ENCODE measurements at places on chromosomes 4 and X. TPM values are rescaled to one million over a fixed set of nuclear protein-coding genes. Genes with fewer than 3 reads are reported as not detected.

DNA sequence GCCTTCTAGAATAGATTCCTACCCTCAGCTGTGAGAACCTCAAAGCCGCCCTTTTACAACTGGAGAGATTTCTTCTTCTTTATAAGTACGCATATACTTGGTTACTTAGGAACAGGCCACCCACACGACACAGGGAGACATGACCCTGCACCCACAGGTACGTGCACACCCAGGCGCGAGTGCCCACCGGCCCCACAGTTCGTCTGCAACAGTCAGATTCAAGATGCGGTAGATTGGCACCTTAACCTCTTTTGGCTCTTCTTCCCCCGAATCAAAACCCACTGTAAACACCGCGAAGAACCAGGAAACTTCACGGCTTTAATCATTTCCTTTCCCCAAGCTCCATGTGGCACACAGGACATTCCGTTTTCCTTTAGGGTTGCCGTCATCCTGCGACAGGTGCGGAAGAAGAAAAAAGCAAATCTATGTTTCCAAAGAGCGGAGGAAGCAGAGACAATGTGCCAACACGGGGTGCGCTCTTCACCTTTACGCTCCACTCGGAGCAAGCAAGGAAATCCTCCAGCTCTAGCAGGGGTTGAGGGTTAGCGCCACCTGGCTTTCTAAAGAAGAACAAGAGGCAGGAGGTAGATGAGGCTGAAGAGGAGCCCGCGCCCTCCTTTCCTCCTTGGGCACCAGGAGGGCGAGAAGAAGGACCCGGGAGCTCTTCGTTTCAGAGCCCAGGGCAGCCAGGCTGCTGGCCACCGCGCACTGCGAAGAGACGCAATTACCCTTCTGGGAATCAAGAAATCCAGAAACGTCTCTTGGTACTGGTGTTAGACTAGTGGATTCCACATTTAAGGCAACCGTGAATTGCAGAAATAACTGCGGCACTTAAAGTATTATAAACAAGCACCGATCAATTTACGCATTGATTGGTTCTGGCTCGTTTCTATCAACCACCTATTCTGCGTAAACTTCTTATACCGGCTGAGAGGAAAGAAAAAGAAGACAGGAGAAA, 35.7 kb downstream of the HAND2 start:
- H3K4me3 ChIP-seq: peak overlapping the region; percentile 22
- no peaks in the 10 kb centered on the region for H3K36me3 ChIP-seq
- H3K4me1 ChIP-seq: peaks cover 8% of the 10 kb centered on the region
- no peak overlapping the region for H3K27ac ChIP-seq
- H3K27me3 ChIP-seq: peaks cover 52% of the 10 kb centered on the region

- no peak overlapping the region for H3K27ac ChIP-seq
- no peak overlapping the region for H3K4me3 ChIP-seq
- no peak for DNase-seq
- no peaks in the 10 kb centered on the region for H3K27me3 ChIP-seq
- no peaks in the 10 kb centered on the region for H3K36me3 ChIP-seq
Observed at GRCh38 chrX:150255441-150256296, 107.4 kb upstream of the MAMLD1 start.

ARR3 gene
- not detected for total RNA-seq

DNA sequence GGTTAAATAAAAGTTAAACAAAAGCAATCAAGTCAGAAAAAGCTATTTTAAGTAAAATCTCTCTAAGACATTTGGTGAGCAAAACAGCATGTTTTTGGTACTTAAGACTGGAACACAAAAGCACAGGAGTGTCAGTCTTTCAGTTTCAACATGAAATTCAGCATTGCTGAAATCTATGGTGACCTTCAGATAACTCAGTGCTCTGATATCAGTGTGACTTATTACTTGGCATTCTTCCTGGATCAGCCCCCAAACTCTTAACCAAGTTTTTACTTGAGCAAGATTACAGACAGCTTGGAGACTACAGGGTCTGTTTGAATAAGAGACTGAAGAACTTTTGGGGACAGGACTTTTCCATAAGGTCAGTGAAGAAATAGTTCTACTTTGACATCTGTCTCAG, 437.2 kb downstream of the RAPGEF2 start:
- no peaks in the 10 kb centered on the region for H3K4me1 ChIP-seq
- H3K4me3 ChIP-seq: no peak overlapping the region
- no peak for DNase-seq
- H3K27ac ChIP-seq: no peak overlapping the region
- no peaks in the 10 kb centered on the region for H3K36me3 ChIP-seq

GRCh38 chr4:37896206-37896860, 5.4 kb downstream of the TBC1D1 start:
- no peaks in the 10 kb centered on the region for H3K4me1 ChIP-seq
- peaks cover 3% of the 10 kb centered on the region for H3K27me3 ChIP-seq
- no peak for DNase-seq
- no peak overlapping the region for H3K4me3 ChIP-seq
- H3K27ac ChIP-seq: no peak overlapping the region

RENBP gene
- 10.4 TPM for total RNA-seq

DNA sequence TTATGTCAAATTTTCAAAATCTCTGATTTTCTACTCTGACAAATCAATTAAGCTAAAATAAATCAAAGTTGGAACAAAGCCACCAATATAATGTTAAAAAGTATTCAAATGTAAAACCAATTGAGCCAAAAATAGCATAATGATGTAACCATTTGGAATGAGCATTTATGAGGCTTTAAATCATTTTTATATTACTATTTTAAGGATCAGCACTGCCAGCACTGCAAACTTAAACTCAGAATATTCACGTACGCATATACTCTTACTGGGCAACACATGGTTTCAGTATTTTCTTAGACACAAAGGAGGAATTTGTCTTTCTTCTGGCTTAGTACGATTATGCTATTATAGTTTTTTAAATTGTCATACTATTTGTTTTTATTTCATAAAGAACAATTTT, 52.2 kb downstream of the AFAP1 start:
- no peak for DNase-seq
- H3K27me3 ChIP-seq: no peaks in the 10 kb centered on the region
- H3K4me3 ChIP-seq: no peak overlapping the region
- H3K27ac ChIP-seq: no peak overlapping the region
- no peaks in the 10 kb centered on the region for H3K36me3 ChIP-seq

GRCh38 chrX:133812402-133812801, 173.0 kb downstream of the GPC3 start:
- DNase-seq: no peak
- no peaks in the 10 kb centered on the region for H3K4me1 ChIP-seq
- H3K27ac ChIP-seq: no peak overlapping the region
- H3K4me3 ChIP-seq: no peak overlapping the region
- peaks cover 5% of the 10 kb centered on the region for H3K27me3 ChIP-seq
- no peaks in the 10 kb centered on the region for H3K36me3 ChIP-seq

DNA sequence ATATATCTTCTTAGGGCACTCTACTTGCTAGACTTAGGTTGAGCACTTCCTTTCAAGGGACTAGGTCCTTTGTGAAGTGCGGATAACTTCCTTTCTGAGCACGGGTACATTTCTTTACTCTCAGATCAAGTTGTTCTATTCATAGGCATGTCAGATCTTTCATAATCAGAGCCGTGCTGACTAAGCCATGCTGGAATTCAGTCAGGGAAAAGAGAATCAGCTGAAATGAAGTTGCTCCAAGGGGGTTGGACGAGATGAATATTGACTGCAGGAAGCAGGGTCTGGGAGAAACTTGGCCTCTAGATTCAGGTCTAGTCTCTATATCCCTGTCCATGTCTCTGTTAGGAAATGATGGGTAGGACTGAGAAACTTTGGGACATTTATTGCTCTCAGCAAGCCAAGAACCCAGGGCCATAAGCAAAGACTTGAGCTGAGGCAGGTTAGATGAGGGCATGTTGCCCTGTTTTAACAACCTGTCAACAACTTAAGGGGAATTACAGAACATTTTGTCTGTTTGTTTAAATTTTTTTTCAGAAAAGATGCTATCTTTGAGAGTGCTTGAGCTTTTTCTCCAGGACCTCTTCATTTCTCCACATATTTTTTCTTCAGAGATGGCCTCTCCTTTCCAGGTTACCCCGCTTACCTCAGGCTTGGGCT, 28.3 kb downstream of the AREG start:
- no peak overlapping the region for H3K27ac ChIP-seq
- no peaks in the 10 kb centered on the region for H3K36me3 ChIP-seq

- DNase-seq: no peak
- H3K4me1 ChIP-seq: no peaks in the 10 kb centered on the region
- H3K4me3 ChIP-seq: no peak overlapping the region
- H3K27ac ChIP-seq: no peak overlapping the region
- no peaks in the 10 kb centered on the region for H3K27me3 ChIP-seq
Observed at GRCh38 chrX:1578511-1579173, 12.8 kb upstream of the AKAP17A start.

DNA sequence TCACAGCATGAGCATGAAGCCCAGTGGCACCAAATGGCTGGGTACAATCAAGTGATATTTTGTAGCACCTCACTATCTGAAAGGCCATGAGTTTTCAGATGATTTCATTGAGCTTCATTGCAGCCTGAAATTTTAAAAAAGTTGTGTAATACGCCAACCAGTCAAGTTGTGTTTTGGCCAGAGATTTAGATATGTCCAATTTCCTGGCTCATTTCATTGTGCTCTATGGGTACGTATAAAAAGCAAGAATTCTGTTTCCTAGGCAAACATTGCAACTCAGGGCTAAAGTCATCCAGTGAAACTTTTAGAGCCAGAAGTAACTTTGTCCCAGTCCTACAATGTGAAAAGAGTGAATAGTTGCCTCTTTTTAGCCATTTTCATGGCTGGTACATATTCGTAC, 212.5 kb downstream of the GC start:
- no peak for DNase-seq
- H3K4me1 ChIP-seq: no peaks in the 10 kb centered on the region
- H3K27me3 ChIP-seq: no peaks in the 10 kb centered on the region
- H3K4me3 ChIP-seq: no peak overlapping the region
- H3K36me3 ChIP-seq: no peaks in the 10 kb centered on the region

ABHD18 gene
- 13.7 TPM for total RNA-seq

- peaks cover 7% of the 10 kb centered on the region for H3K27me3 ChIP-seq
- no peak overlapping the region for H3K4me3 ChIP-seq
- H3K27ac ChIP-seq: no peak overlapping the region
- no peak for DNase-seq
- H3K36me3 ChIP-seq: no peaks in the 10 kb centered on the region
Observed at GRCh38 chrX:41499195-41499594, 52.1 kb downstream of the NYX start.

CABS1 gene
- total RNA-seq: not detected

GRCh38 chr4:11426731-11427120, 2.0 kb downstream of the HS3ST1 start:
- H3K27me3 ChIP-seq: peaks cover 15% of the 10 kb centered on the region
- peak overlapping the region; percentile 45 for H3K27ac ChIP-seq
- DNase-seq: no peak
- H3K4me3 ChIP-seq: peak overlapping the region; percentile 71

GRCh38 chrX:50719614-50720013, 94.4 kb downstream of the SHROOM4 start:
- no peaks in the 10 kb centered on the region for H3K36me3 ChIP-seq
- peaks cover 2% of the 10 kb centered on the region for H3K27me3 ChIP-seq
- H3K27ac ChIP-seq: no peak overlapping the region
- no peak overlapping the region for H3K4me3 ChIP-seq
- DNase-seq: no peak

PDE6B gene
- 16.8 TPM for total RNA-seq

DNA sequence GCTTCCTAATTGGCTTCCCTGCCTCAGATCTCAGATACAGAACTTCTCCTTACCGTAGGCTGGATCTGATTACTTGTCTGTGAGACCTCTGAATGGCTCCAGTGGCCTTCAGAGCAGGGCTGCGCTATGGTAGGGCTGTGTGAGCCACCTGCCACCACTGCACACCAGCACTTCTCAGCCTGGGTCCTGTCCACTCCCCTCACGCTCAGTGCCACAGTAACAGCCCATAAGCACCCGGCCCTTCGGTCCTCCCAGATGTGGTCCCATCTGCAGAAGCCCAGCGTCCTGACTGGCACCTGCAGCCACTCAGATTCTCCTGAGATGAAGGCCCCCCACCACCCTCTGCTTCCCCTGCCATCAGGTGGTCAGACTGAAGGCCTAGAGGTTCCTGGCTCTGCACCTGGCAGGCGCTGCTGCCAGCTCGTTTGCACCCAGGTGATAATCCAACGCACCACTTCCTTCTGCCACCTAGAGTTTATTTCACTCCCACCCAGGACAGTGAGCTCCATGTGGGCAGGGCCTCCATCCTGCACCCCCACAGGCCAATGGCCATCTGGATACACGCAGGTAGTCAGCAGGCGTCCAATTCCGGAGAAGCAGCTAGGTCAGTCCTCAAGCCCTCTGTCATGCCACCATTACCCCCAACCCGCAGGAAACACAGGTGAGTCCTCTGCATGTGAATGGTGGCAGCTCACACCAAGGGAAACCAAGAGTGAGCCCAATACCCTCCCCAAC, 5.4 kb downstream of the WDR1 start:
- no peak overlapping the region for H3K4me3 ChIP-seq
- peaks cover 54% of the 10 kb centered on the region for H3K4me1 ChIP-seq
- H3K27ac ChIP-seq: no peak overlapping the region
- H3K36me3 ChIP-seq: peaks cover 79% of the 10 kb centered on the region
- no peak for DNase-seq
- no peaks in the 10 kb centered on the region for H3K27me3 ChIP-seq

GRCh38 chrX:49840679-49841078, 11.6 kb downstream of the PAGE4 start:
- no peak overlapping the region for H3K4me3 ChIP-seq
- DNase-seq: peak; percentile 95
- H3K4me1 ChIP-seq: no peaks in the 10 kb centered on the region
- H3K27me3 ChIP-seq: peaks cover 2% of the 10 kb centered on the region
- no peak overlapping the region for H3K27ac ChIP-seq
- no peaks in the 10 kb centered on the region for H3K36me3 ChIP-seq

DNA sequence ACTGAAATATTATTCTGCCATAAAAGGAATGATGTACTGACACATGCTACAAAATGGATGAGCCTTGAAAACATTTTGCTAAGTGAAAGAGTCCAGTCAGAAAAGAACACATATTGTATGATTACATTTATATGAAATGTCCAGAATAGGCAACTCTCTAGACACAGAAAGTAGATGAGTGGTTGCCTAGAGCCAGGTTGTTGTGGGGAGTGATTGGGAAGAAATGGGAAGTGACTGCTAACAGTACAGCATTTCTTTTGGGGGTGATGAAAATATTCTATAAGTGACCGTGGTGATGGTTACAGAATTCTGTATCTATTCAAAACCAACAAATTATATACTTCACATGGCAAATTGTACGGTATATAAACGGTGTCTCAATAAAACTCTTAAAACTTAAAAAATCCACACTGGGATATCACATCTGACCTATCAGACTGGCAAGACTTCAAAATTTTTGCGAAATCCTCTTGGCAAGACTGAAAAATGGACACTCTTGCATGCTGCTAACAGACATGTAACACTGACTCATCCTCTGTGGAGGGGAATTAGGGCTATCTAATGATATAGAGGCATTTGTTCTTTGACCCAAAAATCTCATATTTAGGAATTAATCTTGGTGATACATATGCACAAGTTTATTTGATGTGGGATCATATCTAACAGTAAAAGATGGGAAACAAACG, 71.8 kb downstream of the FAM13A start:
- H3K4me1 ChIP-seq: no peaks in the 10 kb centered on the region
- H3K4me3 ChIP-seq: no peak overlapping the region
- no peak for DNase-seq
- no peaks in the 10 kb centered on the region for H3K27me3 ChIP-seq
- H3K27ac ChIP-seq: no peak overlapping the region

GRCh38 chr4:182894681-182895275, 22.4 kb downstream of the DCTD start:
- H3K4me3 ChIP-seq: no peak overlapping the region
- peaks cover 31% of the 10 kb centered on the region for H3K36me3 ChIP-seq
- H3K27ac ChIP-seq: no peak overlapping the region

GRCh38 chrX:21171181-21171580, 203.0 kb upstream of the CNKSR2 start:
- no peak overlapping the region for H3K27ac ChIP-seq
- no peaks in the 10 kb centered on the region for H3K4me1 ChIP-seq
- H3K4me3 ChIP-seq: no peak overlapping the region
- H3K36me3 ChIP-seq: no peaks in the 10 kb centered on the region
- DNase-seq: no peak
- H3K27me3 ChIP-seq: no peaks in the 10 kb centered on the region

CDS1 gene
- 9.6 TPM for total RNA-seq

OTUD4 gene
- total RNA-seq: 24.0 TPM

All from spinal cord (tissue), 10 donors.